ENCODE measurements at places on chromosomes 11 and 22.

GRCh38 chr11:3949125-3949524 lies 93.7 kb downstream of the STIM1 start:
- ATAC-seq = no peak

- ATAC-seq = peak; percentile 57
These were observed 38.2 kb downstream of the ADAMTS8 start for GRCh38 chr11:130390071-130390758.

DNA sequence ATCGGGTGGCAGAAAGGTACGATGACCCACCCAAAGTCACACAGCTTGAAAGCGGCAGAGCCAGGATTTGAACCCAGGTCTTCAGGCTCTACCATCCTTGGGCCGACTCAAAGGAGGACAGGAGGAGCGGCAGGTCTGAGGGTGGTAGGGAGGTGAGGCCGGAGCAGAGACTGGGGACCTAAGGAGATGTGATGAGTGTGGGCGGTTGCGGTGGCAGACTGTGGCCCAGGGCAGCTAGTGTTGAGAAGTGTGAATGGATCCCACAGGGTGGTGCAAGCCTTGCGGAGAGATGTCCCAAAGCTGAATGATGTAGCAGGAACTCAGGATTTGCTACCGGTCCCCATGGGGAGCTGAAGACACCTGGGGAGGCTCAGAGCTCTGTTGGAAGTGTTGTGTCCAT lies 180.2 kb downstream of the MYO18B start:
- ATAC-seq = no peak

DNA sequence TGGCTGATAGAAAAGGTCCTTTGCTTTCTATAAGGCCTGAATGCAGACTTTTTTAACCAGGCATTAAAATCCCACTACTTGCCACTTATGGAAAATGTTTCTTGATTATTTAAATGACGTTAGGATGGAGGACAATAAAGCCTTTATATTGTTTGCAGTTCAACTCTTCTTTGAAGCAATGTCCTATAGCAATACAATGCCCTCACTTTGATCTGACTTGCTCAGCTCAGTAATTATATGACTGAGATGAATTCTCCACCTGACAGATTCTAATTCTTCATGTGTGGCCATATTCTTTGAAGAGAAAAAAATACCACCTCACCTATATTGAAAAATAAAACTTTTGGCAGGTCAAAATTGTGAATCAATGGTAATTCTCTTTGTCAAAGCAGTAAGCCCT lies 182.0 kb upstream of the MTMR2 start:
- ATAC-seq = no peak

- no peak for ATAC-seq
These were observed 150.8 kb upstream of the RAG2 start for GRCh38 chr11:36748836-36749235.

DNA sequence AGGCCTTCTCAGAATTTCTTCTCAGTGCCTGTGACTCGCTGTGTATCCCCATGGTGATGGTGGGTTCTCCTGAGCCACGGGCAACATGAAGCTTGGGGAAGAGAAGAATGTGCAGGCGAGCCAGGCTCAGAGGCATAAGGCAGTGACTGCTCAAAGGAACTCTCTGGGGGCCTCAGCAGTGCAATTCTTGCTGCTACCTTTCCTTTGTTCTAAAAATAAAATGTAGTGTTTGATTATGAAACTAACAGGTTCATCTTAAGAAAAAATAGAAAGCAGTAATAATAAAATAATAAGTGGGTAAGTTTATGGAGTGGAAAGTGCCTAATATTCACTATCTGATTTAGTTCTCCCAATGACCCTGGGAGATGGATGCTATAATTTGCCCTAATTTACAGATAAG lies 46.7 kb downstream of the MEI1 start:
- no peak for ATAC-seq

GRCh38 chr11:95074792-95075563 lies 8.3 kb downstream of the SRSF8 start:
- ATAC-seq = no peak

GRCh38 chr11:33323421-33323820 lies 66.2 kb downstream of the HIPK3 start:
- ATAC-seq = no peak

- peak; percentile 3 for ATAC-seq
These were observed 860 bp downstream of the TMEM184B start for GRCh38 chr22:38271927-38272372.

- no peak for ATAC-seq
These were observed 8.0 kb downstream of the SF3B2 start for GRCh38 chr11:66059966-66060680.

DNA sequence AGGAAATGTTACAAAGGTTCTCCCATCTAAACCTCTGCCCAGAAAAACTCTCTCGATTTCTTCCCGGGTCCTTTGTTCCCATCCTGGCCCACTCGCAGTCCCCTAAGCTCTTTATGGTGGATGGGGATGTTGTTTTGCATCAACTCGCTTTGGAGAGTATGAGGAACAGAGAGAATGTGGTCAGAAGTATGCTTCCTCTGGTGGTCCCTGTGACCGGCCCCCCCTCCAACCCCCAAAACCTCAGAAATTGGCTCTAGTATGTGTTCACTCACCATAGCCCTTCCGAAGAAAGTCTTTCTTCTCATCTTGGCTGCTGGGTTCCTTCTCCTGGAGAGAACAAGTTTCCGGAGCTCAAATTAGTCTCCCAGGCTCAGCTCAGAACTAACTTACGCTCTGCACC lies 54.4 kb downstream of the GRAMD1B start:
- ATAC-seq = no peak

GRCh38 chr11:46554213-46555147 lies 39.3 kb downstream of the AMBRA1 start:
- peak; percentile 82 for ATAC-seq

- no peak for ATAC-seq
These were observed 25.6 kb downstream of the PARVB start for GRCh38 chr22:44049486-44050231.

- ATAC-seq = no peak
These were observed 18.5 kb upstream of the ARHGAP20 start for GRCh38 chr11:110730773-110731172.

Data from motor neuron (in vitro differentiated cells).